Stimulated activated CD4-positive, alpha-beta T cell treated with anti-CD3 and anti-CD28 coated beads, Interleukin-15, amount 100 ng/mL, for 48 hours (primary cell): ENCODE measurements at places on chromosomes 2 and 18.

- DNase-seq: no peak
These were observed 169.6 kb downstream of the FMNL2 start for GRCh38 chr2:152504618-152505017.

GRCh38 chr18:62749389-62749788, 34.0 kb downstream of the PHLPP1 start:
- no peak for DNase-seq

GRCh38 chr18:49017813-49018553, 67.2 kb upstream of the SMAD7 start:
- no peak for DNase-seq

DNA sequence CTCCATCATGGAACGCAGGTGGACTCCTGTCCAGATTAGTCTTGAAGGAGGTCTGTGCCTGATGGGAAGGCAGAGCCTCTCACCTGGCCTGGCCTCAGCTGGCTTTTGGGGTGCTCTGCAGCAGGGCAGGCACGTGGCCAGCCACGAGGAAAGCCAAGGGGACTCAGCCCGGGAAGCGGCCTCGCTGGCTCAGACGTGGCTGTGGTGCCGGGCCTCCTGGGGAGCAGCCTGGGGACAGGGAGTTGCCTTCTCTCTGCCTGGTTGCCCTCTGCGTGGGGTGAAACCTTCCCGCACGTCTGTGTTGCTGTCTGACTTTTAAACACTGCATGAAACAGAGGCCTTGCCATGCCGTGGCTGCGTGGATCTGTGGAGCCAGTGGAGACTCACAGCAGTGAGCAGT, 45.0 kb downstream of the RTP5 start:
- no peak for DNase-seq

DNA sequence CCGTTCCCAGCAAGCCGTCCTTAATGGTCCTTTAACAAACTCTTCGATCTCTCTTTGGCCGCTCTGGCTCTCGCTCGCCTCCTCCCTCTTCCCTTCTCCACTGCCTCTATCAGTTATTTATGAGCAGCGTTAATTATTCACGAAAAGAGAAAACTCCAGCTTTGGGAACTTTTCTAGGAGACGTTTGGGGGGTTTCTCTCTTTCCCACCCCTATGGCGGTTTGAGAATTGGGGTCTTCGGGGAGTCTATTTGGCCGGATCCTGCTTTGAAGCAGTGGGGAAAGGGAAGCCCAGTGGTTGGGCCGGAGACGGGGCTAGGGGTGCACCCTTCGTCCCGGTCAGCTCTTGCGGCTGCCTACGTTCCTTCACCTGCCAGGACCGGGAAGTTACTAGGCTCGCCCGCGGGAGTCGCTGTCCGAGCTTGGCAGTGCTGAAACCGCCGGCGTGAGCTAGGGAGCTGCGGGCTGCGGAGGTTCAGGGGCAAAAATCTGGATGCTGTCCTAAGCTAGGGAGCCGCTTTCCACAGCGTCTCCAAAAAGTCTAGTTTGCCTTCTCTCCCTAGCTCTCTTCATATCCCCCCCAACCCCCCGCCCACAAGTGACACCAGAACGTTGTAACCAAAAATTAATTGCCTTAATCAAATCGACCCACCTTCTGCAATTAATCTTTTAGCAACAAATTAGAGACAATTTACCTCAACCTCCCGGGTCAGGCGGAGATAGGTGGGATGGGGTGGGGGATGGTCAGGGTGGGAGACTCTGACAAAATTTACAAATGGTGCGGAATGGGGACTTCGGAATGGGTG, 8.9 kb upstream of the SKOR2 start:
- DNase-seq: peak; percentile 28

DNA sequence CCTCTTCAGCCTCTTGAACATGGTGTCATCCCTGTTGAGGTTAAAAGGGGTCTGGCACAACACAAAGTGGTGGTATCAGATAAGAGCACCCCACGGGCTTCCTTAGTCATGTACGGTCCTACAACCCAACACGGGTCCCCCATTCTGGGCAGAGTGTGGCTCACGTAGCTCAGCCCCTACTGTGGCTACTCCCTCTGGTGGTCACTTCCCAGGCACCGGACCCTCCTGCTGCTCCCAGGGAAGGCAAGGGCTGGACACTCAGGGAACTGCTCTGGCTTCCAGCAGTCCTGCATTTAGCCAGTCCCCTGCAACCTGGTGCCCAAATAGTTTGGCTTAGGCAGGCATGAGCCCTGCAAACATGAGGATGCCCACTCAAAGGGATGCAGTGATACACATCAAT, 58.6 kb downstream of the GALNT14 start:
- no peak for DNase-seq

DNA sequence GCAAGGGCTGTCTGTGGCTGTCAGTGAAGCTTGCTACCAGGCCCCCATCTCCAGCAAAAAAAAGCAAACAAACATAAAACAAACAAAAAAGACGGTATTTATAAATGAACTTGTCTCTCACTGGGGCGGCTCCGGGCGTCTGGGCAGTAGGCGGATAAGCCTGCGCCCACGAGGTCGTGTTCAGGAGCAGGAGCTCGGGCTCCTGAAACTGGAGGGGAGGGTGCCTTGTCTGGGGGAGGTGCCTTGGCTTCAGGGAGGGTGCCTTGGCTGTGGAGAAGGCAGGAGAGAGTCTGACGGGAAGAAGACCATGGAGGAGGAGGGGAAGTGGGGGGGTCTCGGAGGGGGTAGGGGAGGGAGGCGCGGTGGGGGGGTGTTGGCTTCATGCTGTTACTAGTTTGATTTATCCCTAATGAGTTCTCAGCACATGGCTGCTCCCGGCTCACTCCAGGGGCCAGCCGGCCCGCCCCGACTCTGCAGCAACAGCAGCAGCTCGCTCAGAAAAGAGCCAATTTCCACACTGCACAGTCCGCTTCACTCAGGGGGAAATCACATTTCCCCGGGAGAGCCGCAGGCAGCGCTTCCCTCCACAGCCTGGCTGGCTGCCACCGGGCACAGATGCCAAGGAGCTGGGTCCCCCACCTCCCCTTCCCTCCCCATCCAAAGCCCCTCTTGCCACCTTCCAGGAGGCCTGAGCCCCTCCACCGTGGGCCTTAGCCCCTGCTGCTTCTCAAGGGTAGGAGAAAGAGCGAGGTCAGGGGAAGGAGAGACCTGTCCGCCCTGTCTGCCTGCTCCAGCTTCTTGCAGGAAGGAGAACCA, 38.7 kb downstream of the PSD4 start:
- DNase-seq: no peak

DNA sequence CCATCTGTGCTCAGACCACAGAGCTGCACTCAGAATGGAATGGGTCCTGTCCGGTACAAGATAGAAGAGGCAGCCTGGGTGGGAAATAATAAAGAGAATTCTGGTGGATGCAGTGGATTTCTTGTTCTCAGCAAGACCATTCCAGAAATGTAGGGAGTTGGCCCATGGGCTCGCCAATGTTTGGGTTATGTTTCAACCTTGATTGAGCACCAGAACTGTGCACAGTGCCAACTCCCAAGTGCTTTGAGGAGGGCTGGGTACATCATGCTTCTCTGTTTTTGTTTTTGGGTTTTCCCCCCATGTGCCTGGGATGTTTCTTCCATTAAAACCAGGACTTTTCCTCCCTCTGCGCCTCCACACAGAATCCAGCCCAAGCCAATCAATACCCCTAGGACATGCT, 304.1 kb downstream of the TNS1 start:
- no peak for DNase-seq

- peak; percentile 91 for DNase-seq
These were observed at the start of gene NHEJ1 for GRCh38 chr2:219160186-219161017. TSS of gene NHEJ1 (minus strand) at chr2:219160815. CDS start at chr2:219158362, 2,453 bp downstream.

- DNase-seq: no peak
These were observed 10.1 kb downstream of the RRM2 start for GRCh38 chr2:10132596-10132995.

DNA sequence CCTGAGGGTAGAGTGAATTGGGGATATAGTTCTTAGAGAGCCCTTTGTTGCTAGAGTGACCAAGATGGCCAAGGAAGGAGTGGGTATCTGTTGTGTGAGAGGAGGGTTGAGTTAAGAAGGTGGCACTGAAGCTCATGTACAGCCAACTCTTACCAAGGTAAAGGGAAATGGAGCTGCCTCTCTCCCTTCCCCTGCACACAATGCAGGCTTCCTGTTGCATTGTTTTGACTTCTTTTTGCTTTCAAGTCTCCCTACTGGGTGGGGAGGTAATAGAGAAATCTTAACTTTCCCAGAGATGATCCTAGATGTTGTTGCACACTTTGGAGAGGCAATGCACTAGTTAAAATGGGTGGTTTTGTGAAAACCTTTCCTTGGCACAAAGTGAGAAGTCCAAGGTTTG, 23.8 kb downstream of the HOXD1 start:
- no peak for DNase-seq

GRCh38 chr2:160289831-160290230, 89.8 kb upstream of the ITGB6 start:
- DNase-seq: no peak

GRCh38 chr2:124804014-124804940, 779.2 kb downstream of the CNTNAP5 start:
- DNase-seq: no peak

GRCh38 chr2:123870881-123871276, 154.2 kb upstream of the CNTNAP5 start:
- no peak for DNase-seq

- no peak for DNase-seq
These were observed 266.6 kb downstream of the NR4A2 start for GRCh38 chr2:156065912-156066311.

DNA sequence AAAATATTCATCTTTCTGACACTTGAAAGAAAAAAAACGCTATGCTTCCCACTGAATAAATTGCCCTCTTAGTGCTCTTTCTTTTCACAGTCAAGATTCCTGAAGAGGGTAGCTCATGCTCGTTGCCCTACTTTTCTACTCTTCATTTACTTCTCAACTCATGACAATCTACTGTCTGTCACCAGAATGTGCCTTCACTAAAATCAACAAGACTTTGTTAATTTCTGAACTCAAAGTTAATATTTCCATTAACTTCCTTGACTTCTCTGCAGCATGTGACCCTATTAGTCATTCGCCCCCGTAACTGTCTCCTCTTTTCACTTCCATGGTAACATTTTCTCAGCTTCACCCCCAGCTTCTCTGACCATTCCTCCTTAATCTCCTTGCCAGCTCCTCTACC, 98.9 kb upstream of the MAPRE2 start:
- DNase-seq: no peak

GRCh38 chr18:29154196-29154757, 977.3 kb upstream of the CDH2 start:
- DNase-seq: no peak

DNA sequence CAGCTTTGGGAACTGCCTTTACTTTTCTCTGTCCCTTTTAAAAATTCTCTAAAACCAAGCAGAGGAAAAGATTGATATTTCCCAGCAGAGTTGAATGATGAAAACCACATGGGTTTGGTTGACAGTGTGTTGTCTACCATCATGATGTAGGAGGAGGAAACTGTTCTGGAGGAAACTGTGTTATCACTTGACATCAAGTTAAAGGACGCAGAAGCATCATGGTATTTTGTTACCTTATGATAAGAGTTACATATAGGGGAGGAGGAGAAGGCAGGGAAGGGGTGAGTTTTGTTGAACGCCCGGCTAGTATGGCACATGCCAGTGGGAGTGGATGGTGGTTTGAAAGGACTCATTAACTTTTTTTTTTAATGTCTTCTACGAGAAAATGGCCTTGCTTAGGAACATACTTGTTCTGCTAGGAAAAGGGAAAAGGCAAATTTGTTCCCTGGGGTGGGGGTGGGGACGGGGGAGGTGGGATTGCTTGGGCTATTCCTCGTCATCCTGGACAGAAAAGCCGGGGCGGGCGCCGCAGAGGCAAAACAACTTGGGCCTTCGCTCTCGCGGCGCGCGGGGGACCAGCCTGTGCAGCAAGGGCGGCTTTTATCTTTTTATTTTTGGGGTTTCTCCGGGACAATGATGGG, 766 bp downstream of the TMEM17 start:
- DNase-seq: no peak

DNA sequence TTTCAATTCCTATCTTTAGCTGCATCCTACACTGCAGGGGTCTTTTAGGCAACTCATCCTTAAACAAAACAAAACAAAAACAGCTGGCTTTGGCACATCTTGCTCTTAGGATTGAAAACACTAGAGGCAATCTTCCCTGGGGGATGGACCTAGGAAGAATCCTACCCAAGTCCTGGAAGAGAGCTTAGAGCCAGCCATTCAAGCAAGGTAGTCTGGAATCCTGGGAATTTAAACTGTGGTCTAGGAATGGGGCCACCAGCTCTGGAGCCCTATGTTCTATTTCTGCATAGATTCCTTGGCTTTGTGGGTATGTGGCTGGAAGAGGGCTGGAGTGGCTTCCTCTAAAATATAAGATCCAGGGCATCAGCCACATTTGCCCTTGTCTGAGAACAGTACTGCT, 27.7 kb downstream of the MYL1 start:
- DNase-seq: no peak

DNA sequence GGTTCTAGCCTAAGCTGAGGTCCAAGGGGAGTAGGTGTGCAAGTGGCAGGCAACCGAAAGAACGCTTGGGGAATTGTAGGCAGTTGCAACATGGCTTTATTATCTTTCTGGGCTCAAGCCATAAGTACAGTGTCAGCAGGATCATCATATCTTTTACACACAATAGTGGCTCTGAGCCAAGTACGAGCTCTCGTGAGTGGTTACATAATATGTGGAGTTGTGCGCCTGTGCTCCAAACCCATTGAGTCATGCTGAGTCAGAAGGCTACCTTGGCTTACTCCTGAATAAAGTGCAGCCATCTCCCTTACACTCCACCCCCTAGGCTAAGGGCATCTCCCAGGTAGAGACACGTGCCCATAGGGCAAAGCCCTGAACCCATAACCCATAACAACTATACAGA, 233.9 kb downstream of the SATB2 start:
- no peak for DNase-seq

DNA sequence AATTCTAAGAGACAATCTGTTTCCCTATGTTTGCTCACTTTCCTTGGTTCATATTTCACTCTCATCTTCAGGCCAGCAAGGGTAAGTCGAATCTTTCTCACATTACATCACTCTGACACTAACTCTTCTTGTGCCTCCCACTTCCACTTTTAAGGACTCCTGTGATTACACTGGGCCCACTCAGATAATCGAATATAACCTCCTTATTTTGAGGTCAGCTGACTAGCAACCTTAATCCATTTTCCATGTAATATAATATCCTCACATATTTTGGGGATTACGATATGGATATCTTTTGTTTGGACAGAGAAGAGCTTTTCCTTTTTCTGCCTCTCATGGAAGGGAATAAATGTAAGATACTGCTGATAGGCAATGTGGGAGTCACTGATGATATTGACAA, 2015.7 kb upstream of the LRRTM1 start:
- no peak for DNase-seq
